Spleen (tissue), 13 donors: ENCODE measurements at places on chromosomes 12 and 14. TPM values are rescaled to one million over a fixed set of nuclear protein-coding genes. Genes with fewer than 3 reads are reported as not detected.

DNA sequence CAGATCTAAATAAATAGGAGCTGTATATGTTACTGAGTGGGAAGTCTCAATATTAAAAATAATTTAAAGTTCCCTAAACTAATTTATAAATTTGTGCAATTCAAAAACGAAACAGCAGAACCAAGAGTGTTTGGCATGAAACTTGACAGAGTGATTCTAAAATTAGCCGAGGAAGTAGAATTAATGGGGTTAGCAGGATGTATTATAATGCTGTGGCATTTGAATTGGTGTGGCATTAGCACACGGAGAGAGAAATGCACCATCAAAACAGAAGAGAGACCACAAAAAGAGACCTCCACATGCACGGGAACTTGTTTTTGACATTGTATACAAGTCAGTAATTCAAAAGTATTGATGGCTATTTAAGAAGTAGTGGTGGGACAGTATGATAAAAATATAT, 366.0 kb upstream of the RGS6 start:
- no peak for DNase-seq
- H3K4me3 ChIP-seq = peak overlapping the region; percentile 21
- no peaks in the 10 kb centered on the region for H3K36me3 ChIP-seq
- H3K27me3 ChIP-seq = no peaks in the 10 kb centered on the region

DNA sequence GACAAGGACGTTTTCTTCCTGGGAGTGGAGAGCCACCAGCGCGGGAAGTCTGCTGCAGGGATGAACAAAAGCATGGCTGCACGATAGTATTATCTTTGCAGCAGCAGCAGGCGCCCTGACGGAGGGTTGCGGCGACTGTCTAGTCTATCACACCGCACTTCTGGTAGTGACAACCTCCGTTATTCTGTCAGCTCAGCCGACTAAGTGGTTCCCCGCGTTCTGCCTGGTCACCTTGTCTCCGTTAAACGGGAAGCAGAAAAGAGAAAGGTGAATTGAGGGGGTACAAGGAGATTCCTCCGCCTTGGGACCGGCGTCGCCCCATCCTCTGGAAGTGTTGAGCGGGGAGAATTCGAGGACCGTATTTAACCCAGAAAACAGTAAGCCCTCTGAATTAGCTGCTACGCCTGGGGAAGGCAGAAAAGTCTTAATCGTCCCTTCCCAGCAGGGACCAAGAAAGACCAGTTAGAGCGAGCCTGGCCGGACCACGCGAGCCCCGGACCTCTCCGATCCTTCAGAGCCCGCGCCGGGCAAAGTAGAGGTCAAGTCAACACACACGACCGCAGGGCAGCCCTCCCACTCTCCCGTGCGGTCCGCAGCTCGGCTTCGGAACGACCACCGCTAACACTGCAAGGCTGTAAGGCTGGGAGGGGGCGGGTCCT, 536 bp upstream of the DAAM1 start:
- peaks cover 5% of the 10 kb centered on the region for H3K4me1 ChIP-seq
- DNase-seq = peak; percentile 88
- H3K27ac ChIP-seq = peak overlapping the region; percentile 96

- H3K27ac ChIP-seq = peak overlapping the region; percentile 92
- DNase-seq = no peak
- H3K36me3 ChIP-seq = peaks cover 24% of the 10 kb centered on the region
- no peaks in the 10 kb centered on the region for H3K27me3 ChIP-seq
Measured at GRCh38 chr12:122265886-122266229, 436 bp downstream of the VPS33A start.

DNA sequence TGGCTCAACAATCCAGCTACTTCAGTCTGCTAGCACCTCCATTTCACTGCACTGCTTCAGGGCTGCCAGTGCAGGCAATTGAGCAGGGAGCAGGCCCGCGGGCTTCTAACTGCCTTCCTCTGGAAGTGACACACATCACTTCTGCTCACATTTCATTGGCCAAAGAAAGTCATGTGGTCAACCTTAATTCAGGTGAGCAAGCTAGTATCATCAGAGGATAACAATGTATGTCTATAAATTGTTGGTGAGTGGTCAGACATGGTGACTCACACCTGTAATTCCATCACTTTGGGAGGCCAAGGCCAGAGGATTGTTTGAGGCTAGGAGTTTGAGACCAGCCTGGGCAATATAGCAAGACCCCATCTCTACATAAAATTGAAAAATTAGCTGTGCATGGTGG, 22.3 kb upstream of the CHGA start:
- H3K4me3 ChIP-seq = no peak overlapping the region
- no peak overlapping the region for H3K27ac ChIP-seq
- no peaks in the 10 kb centered on the region for H3K36me3 ChIP-seq
- H3K27me3 ChIP-seq = peaks cover 31% of the 10 kb centered on the region

Gene ARHGAP9
- total RNA-seq = 190 TPM
